ENCODE measurements at places on chromosomes 2 and 18.

DNA sequence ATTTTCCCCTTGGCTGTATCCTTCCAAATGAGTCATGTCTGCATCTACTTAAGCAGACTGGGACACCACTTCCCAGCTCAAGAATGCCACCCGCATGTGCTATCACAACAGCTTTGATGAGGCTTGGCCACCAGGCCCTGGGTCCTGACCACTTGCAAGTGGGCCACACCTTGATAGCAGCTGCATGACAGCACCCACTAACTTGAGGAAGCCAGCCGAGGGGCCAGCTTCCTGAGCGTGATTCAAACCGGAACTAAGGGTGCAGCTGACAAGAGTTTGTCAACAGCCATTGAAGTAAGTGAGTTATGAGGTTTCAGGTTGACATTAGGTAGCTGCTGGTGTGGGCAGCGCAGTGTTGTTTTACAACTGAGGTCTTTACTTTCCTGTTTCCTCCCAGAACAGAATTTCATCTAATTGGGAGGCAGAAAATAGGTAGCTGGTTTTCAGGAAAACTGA is 54.4 kb downstream of the EPHA4 start:
- DNase-seq: no peak

DNA sequence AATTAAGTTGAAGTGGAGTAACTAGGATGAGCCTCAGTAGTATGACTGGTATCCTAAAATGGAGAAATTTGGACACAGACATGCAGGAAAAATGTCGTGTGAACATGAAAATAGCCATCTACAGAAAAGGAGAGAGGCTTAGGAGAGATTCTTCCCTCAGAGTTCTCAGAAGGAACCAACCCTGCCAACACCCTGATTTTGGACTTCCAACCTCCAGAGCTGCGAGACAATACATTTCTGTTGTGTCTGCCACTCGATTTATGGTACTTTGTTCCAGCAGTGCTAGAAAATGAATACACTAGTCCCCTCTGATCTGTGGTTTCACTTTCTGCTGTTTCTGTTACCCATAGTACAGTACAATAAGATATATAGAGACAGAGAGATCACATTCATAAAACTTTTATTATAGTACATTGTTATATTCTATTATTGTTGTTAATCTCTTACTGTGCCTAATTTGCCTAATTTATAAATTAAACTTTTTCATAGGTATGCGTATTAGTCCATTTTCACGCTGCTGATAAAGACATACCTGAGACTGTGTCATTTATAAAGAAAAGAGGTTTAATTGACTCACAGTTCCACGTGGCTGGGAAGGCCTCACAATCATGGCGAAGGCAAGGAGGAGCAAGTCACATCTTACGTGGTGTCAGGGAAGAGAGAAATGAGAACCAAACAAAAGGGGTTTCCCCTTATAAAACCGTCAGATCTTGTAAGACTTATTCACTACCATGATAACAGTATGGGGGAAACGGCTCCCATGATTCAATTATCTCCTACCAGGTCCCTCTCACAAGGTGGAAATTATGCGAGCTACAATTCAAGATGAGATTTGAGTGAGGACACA is 41.3 kb downstream of the PLEKHA3 start:
- DNase-seq: no peak

- DNase-seq: no peak
These were observed 25.4 kb downstream of the CHRNA1 start for GRCh38 chr2:174738841-174739240.

GRCh38 chr2:58922245-58922644 is 681.1 kb upstream of the FANCL start:
- DNase-seq: no peak

DNA sequence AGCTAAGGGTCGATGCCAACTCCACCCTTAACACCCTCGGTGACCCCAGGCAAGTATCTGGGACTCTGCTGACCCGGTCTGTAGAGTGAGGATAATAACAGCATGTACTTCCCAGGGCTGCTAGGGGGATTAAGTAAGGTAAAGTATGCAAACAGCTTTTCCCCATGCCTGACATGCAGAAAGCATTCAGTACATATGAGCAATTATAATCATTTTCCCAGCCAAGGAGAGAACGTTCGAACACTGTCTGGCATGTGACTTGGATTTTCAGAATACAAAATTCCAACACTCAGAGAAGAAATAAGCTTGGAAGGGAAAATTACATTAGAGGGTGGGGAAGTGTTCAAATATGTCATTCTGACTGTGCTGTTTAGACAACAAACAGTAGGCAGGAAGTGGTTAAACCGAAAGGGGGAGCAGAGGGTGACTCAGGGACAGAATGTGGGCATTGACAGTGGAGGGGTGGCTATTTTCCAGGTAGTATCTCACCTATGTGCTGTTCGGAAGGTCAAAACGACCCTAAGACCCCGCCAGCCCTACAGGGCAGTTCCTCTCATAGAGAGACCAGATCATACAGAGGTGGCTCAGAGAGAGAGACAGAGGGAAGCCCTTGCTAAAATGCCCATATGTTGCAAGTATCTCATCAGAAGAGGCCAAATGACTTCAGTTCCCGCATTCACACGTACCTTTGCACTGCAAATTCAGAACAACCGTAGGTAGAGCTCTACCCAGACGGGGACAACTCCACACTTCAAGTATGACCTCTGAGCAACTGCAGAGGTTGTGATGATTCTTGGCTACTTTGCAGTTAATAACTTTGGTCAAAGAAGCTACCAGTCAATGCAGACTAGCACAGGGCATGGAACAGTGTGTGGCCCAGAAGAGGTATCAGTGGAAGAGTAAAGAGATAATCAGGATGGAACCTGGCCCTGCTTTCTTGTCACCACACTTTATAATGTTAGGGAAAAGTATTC is 14.8 kb downstream of the ASPRV1 start:
- DNase-seq: no peak

GRCh38 chr2:124662946-124663644 is 638.0 kb downstream of the CNTNAP5 start:
- no peak for DNase-seq

GRCh38 chr2:27875089-27875881 is 14.9 kb downstream of the RBKS start:
- DNase-seq: no peak

- DNase-seq: no peak
These were observed 2.5 kb downstream of the SP3 start for GRCh38 chr2:173962583-173963110.

DNA sequence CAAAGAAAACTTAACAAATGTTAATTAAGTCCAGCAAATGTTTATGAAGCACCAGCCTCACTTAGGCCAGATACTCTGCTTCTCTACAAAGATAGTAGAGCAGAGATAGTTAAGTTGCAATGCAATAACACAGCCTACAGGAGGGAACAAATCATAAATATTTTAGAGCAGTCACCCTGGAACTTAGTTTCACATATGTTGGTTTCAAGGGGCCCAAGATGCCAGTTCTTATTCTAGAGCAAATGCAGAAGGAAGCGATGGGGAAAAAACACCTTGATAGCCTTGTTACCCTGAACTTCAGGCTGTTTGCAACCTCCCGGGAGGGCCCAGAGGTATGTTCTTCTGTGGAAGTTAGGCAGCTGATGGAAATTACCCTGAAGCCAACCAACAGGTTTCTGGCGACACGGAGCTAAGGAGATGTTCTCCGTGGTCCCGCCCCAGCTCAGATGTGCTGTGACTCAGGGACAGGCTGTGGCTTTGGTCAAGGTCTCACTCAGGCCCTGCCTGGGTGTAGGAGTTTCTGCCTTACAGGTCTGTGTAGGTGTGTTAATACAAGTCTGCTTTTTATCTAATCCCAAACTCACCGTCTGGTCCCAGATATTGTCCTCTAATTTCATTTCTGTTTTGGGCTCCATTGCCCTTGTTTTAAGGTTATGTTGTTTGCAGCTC is 3.8 kb downstream of the CTIF start:
- no peak for DNase-seq

- DNase-seq: no peak
These were observed 128.9 kb downstream of the HDAC4 start for GRCh38 chr2:239271882-239272281.

DNA sequence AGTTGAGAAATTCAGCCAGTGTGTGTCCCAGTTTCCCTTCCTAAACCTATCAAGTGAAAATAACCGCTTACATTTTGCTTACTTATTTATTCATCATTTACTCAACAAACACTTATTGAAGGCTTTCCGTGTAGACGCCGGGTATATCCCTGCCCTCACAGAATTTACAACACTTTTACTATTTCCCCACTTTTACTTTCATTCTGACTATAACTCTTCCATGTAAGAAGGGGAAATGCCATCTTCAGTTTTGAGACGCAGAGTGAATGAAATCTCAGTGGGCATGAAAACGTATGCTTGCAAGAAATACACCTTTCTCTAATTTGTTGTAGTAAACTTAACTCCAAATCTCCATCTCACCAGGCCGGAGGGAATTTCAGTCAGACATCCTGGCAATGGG is 251.0 kb upstream of the CHAC2 start:
- no peak for DNase-seq

DNA sequence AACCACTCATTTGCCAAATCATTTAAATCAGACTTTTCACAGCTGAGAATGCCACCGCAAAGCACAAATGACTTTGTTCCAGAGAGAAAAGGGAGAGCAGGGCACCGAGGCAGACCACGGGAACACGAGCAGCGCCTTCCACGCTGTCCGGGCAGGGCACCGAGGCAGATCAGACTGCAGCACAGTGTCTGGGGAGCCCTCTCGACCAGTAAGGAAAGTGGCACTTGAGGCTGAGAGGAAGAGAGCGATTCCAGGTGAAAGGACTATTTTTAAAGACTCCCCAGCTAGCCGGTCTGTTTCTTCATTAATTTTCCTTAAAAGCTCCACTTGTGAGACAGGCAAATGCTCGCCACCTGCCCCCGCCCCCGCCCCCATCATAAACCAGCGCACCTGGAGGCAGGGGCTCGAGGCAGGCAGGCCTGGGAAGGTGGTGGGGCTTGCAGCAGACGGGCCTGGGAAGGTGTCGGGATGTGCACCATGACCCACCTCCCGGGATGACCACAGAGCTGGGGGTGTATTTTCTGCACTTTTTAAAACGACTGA is 80.9 kb upstream of the CTDP1 start:
- DNase-seq: no peak

- DNase-seq: no peak
These were observed 75.2 kb upstream of the C2orf15 start for GRCh38 chr2:99066075-99066958.

GRCh38 chr2:127045792-127046501 is 61.0 kb downstream of the BIN1 start:
- no peak for DNase-seq

DNA sequence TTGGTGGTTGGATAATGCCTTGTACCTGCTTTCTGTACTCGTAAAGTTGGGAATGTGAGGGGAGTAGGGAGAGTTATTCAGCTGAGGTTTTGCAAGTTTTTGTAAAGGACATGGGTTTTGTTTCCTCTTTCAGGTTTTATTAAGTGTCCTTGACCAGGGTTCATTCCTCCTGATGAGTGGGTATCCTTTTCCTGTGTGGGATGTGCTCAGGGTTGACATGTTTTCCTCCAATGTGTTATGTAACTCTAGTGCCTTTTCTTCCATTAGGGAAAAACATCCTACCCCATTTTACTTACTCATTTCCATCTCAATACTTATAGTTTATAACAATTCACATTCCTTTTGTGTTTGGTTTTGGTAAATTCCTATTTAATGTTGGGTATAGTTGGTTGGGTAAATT is 48.4 kb downstream of the OTX1 start:
- no peak for DNase-seq

- no peak for DNase-seq
These were observed 31.4 kb downstream of the SOWAHC start for GRCh38 chr2:109645412-109646184.

- no peak for DNase-seq
These were observed 5.0 kb downstream of the CAB39 start for GRCh38 chr2:230717600-230717999.

DNA sequence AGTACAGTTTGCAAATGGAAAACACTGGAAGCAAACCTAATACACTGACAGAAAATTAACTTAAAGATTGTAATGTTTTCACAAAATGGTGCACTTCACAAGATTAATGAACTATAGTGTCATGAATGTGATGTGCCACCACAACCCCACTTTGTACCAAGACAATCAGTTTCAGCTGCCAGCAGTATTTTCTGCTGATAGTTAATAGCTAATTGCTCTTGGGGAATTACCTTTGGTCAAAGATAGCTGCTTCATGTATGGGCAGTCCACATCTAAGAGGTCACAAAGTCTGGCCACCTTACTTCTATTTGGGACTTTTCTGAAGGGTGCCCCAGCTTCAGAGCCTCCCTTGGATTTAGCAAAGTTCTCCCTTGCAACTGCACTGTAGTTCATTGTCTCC is 254.0 kb downstream of the CALCRL start:
- no peak for DNase-seq

DNA sequence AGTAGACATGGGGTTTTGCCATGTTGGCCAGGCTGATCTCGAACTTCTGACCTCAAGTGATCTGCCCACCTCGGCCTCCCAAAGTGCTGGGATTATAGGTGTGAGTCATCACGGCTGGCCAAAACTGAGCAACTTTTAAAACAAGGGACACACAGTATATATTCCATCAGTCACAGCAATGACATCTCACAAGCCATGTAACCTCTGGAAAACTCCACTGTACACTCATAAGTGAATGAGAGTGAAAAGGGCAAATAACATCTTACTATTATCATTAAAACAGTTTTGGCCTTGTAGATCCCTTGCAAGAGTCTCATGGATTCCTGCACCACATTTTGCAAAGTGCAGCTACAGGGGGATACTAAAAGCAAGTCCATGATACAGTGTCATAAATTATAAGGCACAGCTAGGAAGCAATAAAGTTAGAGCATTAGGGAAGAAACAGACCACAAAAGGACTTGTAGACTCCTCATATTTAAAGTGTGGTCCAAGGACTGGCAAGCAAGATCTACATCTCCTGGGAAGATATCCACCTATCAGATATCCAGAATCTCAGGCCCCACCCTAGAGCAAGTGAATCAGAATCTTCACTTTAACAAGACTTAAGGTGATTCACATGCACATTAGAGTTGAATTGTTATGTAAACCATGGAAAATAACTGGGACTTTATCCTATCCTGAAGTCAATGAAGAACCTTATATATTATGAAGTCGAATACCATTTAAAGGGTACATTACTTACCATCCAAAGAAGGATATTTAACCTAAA is 5.7 kb downstream of the SMC6 start:
- DNase-seq: no peak

- DNase-seq: no peak
These were observed 109.2 kb downstream of the VIT start for GRCh38 chr2:36805635-36806224.

- DNase-seq: no peak
These were observed 11.9 kb downstream of the LBH start for GRCh38 chr2:30243231-30243630.

GRCh38 chr2:128157644-128158043 is 66.6 kb downstream of the UGGT1 start:
- no peak for DNase-seq

DNA sequence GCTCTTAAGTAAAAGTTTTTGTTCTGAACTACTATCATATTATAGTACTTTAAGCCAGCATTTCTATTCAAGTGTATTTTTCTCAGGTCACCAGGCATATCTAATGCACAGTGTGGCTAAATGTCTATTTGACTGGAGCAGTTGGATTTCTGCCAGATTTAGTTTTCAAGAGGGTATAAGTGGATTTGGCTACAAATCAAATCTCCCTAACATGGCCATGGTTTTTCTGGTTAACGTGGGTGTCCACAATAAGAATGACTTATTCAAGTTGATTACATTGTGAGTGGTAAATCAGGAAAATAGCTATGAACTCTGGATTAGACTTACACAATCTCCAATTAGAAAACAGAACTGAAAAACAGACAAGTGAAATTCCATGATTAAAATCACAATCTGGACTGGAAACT is 5.7 kb upstream of the CHN1 start:
- DNase-seq: no peak

GRCh38 chr2:119431976-119432850 is 559 bp downstream of the TMEM37 start:
- no peak for DNase-seq

- DNase-seq: no peak
These were observed 920.0 kb downstream of the TDRD15 start for GRCh38 chr2:22043784-22044183.
